Urinary bladder (tissue), 4 donors: ENCODE measurements at places on chromosomes 3 and 15. TPM values are rescaled to one million over a fixed set of nuclear protein-coding genes. Genes with fewer than 3 reads are reported as not detected.

XRN1 gene
- polyA plus RNA-seq, result 8.5 TPM

GOLGA8A gene
- polyA plus RNA-seq, result 13.3 TPM

PYGO1 gene
- 4.9 TPM for polyA plus RNA-seq

NR1I2 gene
- polyA plus RNA-seq, result 0.11 TPM
